ENCODE measurements at places on chromosomes 5 and 9. TPM values are rescaled to one million over a fixed set of nuclear protein-coding genes. Genes with fewer than 3 reads are reported as not detected.

GRCh38 chr5:14901462-14902051, 30.0 kb upstream of the ANKH start:
- DNase-seq = no peak

- DNase-seq = peak; percentile 86
Observed at GRCh38 chr5:54470677-54471076, 15.2 kb downstream of the HSPB3 start.

DNA sequence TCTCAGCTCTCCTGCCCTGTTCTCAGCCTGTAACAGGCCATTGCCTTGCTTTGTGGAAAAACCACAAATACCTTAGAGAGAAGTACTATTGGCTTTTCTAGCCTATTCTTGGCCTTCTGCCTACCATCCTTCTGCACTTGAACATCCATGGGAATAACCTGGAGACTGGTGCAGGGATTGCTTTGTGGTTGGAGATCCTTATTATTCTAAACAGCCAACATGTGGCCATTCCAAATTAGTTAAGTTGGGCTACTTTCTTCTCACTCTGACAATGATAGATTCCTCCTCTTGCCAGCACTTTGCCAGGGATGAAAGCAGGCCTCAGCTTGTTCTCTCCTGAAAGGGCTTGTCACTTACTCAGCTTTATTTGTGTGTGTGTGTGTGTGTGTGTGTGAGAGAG, 240.4 kb downstream of the GLIS3 start:
- DNase-seq = no peak

GRCh38 chr9:108265065-108265464, 590.7 kb downstream of the ACTL7B start:
- no peak for DNase-seq

BARHL1 gene
- total RNA-seq = not detected

FGFR4 gene
- total RNA-seq = 2.8 TPM

- no peak for DNase-seq
Observed at GRCh38 chr5:71790433-71790832, 71.4 kb downstream of the CARTPT start.

DNA sequence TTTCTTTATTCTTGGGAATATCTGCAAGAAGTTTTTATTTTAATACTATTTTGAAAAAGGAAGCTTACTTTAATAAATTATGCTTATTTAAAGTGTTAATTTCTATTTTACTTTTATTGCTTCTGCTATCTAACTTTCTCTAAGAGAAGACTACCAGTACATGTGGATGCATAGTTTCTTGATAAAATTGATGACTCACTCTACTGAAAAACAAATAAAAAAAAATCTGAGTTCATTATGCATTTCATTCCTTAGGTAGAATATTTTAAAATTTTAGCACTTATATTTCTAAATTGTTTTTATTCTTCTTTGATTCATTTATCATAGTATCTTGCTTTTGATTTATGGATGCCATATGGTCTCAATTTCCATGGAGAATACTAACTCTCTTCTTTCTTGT, 217.9 kb downstream of the TAF11L14 start:
- no peak for DNase-seq

GRCh38 chr9:109989296-109989695, 209.3 kb downstream of the PALM2AKAP2 start:
- DNase-seq = no peak

PRUNE2 gene
- 14.4 TPM for total RNA-seq

- DNase-seq = no peak
Observed at GRCh38 chr5:180898621-180899246, at the start of gene BTNL8. Gene BTNL8 (plus strand): TSS chr5:180899159. CDS start chr5:180899311, 152 bp downstream.

- no peak for DNase-seq
Observed at GRCh38 chr9:13570068-13570974, 290.8 kb upstream of the MPDZ start.

GRCh38 chr9:112917047-112917986, 26.6 kb upstream of the SLC46A2 start:
- no peak for DNase-seq

- DNase-seq = no peak
Observed at GRCh38 chr9:72338631-72339030, 26.4 kb downstream of the ZFAND5 start.

DNA sequence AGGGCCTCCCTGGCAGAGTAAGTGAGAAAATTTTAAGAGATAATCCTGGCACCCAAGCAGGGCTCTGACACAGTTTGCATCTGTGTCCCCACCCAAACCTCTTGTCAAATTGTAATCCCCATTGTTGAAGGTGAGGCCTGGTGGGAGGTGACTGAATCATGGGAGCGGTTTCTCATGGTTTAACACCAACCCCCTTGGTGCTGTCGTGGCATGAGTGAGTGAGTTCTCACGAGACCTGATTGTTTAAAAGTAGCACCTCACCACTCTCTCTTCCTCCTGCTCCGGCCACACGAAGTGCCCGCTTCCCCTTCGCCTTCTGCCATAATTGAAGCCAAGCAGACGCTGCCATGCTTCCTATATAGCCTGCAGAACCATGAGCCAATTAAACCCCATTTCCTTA, 80.1 kb downstream of the FBXW11 start:
- no peak for DNase-seq

TMEM174 gene
- total RNA-seq = not detected

GRCh38 chr5:37005946-37006540, 129.5 kb downstream of the NIPBL start:
- DNase-seq = peak; percentile 26

IL11RA gene
- total RNA-seq = 64.6 TPM

GRCh38 chr5:8577792-8578191, 708.8 kb downstream of the MTRR start:
- peak; percentile 5 for DNase-seq

- DNase-seq = no peak
Observed at GRCh38 chr5:135015942-135016341, 18.1 kb downstream of the PITX1 start.

- DNase-seq = no peak
Observed at GRCh38 chr9:5305741-5306140, 1.2 kb upstream of the RLN2 start.

ANKRD34B gene
- not detected for total RNA-seq

SLCO6A1 gene
- not detected for total RNA-seq

DAB2IP gene
- total RNA-seq = 105 TPM

GRCh38 chr5:75156585-75156984, 80.1 kb downstream of the ANKRD31 start:
- DNase-seq = no peak

DNA sequence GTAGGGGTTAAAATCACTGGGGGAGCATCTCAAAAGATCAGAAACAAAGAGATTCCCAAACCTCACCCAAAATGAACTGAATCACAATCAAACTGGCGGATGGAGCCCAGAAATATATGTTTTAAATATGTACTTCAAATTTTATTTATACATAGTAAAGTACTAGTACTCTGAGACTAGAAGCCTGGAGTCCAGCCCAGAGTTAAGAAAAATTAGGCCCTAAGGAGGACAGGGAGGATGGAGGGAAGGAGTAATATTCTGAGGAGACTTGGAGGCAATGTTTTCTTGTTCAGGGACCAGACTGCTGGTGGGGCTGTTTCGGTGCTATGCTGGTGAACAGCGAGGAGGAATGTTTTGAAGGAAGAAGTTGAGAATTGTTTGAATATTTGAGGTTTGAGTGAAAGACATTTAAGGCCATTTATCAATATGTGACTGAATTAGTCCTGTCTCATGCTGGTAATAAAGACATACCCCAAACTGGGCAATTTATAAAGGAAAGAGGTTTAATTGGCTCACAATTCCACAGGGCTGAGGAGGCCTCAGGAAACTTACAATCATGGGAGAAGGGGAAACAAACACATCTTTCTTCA, 552.4 kb upstream of the DAB2 start:
- no peak for DNase-seq

DNA sequence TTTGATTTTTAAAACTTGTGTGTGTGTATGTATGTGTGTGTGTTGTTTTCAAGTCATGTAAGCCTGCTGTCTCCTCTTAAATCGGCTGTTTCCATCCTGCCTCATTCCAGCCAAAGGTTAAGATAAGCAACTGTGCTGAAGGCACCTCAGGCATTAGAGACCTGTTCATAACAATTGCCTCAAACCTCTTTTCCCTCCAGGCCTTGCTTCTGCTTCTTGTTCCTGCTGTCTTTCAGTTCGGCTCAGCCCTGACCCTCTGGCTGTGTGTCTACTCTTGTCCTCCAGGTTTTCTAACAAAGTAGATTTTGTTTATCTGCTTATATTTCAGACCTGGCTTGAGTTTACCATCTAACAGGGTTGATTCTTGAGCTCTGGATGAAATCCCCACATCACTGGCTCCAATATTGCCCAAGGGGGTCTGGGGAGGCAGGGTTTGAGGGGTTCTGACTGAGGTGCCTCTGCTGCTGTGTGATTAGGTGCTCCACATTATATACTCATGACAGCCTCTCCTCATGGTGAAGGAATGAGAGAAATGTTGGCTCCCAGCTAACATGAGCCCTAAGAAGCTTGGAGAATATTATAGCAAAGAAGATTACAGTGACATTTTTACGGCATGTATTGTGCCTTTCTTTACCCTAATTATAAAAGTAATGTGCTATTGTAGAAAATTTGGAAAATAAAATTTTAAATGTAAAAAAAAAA, 229.7 kb upstream of the PIK3R1 start:
- DNase-seq = peak; percentile 18

TPM2 gene
- total RNA-seq = 899 TPM

GRCh38 chr9:12166518-12166917, 526.7 kb upstream of the TYRP1 start:
- DNase-seq = no peak

DNA sequence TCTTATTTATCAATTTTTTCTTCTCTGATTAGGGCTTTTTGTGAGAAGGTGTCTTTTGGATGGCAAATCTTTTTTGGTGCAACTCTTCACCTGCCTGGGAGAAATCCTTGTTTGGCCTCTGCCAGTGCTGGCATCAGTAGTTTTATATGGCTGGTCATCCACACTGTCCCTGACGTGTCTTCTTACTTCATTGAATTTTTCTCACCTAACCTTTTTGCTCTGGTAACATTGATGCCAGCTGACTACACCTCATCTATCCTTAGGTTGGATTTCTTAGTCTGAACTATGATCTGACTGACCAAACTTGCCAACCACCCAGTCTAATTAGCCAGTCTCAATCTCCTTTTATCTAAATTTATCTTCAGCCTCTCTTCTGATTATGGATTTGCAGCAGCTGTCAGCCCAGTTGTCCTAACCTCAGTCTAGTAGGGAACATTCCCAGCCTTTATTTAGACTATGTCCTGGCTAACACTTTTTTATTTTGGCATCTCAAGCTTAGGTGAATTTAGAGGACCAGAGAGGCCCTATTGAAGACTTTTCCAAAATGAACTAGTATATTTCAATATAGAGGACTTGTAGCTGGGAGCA, 10.6 kb upstream of the TMEM38B start:
- DNase-seq = no peak

- DNase-seq = no peak
Observed at GRCh38 chr5:115396081-115396480, 99.6 kb upstream of the CCDC112 start.

SLC6A3 gene
- not detected for total RNA-seq
